ELF-1 (cell line): ENCODE measurements at places on chromosomes 11 and 22.

DNA sequence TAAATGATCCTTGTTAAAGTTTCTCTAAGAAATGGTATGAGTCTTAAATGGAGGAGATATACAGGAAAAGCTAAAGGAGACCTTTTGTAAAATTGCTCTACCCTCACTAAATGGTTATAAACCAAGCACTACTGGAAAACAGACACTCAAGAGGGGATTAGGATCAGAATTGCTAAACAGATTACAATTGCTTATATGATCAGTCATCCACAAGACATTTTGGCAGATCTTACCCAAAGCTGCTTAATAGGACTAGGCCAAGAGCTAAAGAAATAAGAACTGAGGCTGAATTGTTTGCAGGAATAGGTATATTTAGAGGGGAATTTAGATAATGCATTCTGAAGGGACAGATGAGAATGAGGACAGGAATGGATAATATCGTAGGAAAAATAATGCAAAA is 9.5 kb downstream of the HARBI1 start:
- no peak for DNase-seq

- DNase-seq = no peak
Measured at GRCh38 chr22:39900306-39901227, at the start of gene GRAP2. Gene GRAP2, plus strand, starts transcription at chr22:39901084. Its CDS starts 46,023 bp downstream, at chr22:39947107.

- no peak for DNase-seq
Measured at GRCh38 chr22:48373626-48374173, 1454.0 kb downstream of the BRD1 start.

DNA sequence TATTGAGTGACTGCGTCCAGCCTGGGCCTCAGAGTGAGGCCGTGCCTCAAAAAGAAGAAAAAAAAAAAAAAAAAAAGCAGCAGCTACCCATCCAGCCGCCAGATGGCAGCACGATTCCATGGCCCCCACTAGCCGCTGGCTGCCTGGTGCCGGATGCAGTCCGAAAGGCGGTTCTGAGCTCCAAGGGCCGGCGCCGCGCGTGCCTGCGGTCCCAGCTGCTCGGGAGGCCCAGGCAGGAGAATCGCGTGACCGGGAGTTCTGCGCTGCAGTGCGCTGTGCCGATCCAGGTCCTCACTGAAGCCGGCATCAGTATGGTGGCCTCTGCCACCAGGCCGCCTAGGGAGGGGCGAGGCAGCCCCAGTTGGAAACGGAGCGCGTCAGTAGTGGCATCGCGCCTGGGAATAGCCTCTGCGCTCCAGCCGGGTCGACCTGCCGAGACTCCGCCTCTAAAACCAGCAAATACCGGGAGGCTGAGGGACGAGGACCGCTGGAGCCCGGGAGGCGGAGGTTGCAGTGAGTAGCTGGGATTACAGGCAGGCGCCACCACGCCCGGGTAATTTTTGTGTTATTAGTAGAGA is 19.3 kb downstream of the SCARF2 start:
- peak; percentile 90 for DNase-seq

- DNase-seq = no peak
Measured at GRCh38 chr22:35051791-35052190, 14.2 kb upstream of the ISX start.

- peak; percentile 10 for DNase-seq
Measured at GRCh38 chr11:113242767-113243397, 71.5 kb upstream of the TTC12 start.

GRCh38 chr11:8309311-8309710 is 45.6 kb upstream of the LMO1 start:
- no peak for DNase-seq

DNA sequence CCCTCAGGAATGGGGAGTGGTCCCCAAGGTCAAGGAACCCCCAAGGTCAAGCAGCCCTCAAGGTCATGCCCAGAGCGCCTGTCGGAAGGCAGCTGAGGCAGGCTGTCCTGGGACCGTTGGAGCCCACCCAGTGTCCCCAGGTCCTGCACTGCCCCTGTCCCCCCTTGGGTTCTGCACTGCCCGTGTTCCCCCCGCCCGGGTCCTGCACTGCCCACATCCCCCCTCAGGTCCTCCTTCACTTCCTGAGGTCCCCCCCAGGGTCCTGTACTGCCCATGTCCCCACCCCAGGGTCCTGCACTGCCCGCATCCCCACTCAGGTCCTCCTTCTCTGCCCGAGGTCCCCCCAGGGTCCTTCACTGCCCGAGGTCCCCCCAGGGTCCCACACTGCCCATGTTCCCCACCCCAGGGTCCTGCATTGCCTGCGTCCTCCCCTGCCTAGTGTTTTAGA is 1073.0 kb downstream of the BRD1 start:
- DNase-seq = no peak

GRCh38 chr11:95103701-95104100 is 14.1 kb downstream of the ENDOD1 start:
- no peak for DNase-seq

GRCh38 chr22:50270666-50271394 is 650 bp upstream of the MAPK11 start:
- DNase-seq = peak; percentile 87

GRCh38 chr11:24391167-24391566 is 105.7 kb upstream of the LUZP2 start:
- DNase-seq = no peak

DNA sequence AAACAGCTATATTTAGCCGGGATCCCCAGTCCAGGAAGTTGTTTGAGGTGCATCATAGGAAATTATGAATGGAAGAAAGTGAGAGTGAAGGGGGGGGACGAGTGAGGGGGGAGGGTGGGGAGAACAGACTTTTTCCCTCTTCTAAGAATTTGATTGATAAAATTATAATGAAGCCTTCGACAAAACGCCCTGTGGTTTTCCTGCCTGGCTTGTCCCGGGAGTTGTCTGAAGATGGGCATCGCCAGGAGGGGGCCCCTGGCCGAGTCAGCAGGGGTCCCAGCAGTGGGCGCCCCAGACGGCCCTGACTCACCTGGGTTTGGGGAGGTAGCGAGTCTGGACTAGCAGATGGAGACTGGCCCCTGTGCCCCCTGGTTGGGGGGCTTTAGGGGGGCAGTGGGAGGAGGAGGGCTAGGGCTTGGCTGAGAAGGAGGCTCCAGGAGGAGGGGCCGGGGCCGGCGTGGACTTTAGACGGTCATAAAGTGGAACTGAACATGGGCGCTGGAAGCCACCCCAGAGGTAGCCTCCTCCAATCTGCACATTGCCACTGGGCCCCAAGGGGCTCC is 336 bp upstream of the LIF start:
- no peak for DNase-seq

DNA sequence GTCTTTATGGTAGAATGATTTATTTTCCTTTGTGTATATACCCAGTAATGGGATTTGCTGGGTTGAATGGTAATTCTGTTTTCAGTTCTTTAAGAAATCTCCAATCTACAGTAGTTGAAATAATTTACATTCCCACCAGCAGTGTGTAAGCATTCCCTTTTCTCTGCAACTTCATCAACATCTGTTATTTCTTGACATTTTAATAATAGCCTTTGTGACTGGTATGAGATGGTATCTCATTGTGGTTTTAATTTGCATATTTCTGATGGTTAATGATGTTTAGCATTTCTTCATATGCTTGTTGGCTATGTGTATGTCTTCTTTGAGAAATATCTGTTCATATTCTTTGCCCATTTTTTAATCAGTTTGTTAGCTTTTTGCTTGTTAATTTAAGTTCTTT is 901.2 kb downstream of the METTL15 start:
- no peak for DNase-seq

DNA sequence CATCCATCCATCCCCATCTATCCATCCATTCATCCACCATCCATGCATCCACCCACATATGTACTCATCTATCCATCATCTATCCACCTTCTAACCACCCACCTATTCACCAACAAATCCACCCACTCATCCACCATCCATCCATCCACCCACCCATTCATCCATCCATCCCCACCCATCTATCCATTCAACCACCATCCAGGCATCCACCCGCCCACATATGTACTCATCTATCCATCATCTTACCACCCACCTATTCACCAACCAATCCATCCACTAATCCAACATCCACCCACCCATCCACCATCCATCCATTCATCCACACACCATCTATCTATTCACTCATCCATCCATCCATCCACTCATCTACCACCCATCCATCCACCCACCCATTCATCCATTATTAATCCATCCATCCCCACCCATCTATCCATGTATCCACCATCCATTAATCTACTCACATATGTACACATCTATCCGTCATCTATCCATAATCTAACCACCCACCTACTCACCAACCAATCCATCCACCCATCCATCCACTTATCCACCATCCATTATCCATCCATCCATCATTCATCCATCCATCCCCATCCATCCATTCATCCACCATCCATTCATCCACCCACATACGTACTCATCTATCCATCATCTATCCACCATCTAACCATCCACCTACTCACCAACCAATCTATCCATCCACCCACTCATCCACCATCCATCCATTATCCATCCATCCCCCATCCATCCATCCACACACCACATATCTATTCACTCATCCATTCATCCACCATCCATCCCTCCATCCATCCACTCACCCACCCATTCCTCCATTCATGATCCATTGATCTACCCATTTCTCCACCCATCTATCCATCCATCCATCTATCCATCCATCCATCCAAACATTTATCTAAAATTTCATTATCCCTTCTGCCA is 940.0 kb downstream of the BRD1 start:
- no peak for DNase-seq

- peak; percentile 88 for DNase-seq
Measured at GRCh38 chr22:35840302-35840739, 122.6 kb downstream of the APOL5 start.

- DNase-seq = no peak
Measured at GRCh38 chr22:44325718-44326490, 13.2 kb upstream of the SHISAL1 start.

- DNase-seq = peak; percentile 69
Measured at GRCh38 chr11:95108159-95108611, 18.5 kb downstream of the ENDOD1 start.

GRCh38 chr11:67119585-67120391 is 725 bp downstream of the KDM2A start:
- DNase-seq = peak; percentile 37

- no peak for DNase-seq
Measured at GRCh38 chr11:2677127-2677526, 22.7 kb downstream of the KCNQ1OT1 start.

GRCh38 chr22:46273432-46274148 is 5.8 kb downstream of the TTC38 start:
- DNase-seq = no peak

DNA sequence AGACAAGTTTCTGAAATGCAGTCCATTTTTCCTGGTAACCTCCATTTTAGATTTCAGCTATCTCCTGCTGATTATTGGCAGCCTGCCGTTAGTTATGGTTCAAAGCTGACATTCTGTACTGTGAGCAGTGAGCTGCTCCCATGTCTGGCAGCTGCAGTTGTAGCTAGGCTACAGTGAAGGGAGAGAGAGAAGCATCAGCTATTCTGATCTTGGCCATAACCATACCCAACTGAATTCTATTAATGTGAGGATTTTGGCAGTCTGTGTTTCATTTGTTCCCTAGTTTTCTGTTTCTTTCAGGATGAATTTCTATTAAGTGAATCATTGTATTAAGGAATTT is 33.4 kb downstream of the SIK2 start:
- no peak for DNase-seq

DNA sequence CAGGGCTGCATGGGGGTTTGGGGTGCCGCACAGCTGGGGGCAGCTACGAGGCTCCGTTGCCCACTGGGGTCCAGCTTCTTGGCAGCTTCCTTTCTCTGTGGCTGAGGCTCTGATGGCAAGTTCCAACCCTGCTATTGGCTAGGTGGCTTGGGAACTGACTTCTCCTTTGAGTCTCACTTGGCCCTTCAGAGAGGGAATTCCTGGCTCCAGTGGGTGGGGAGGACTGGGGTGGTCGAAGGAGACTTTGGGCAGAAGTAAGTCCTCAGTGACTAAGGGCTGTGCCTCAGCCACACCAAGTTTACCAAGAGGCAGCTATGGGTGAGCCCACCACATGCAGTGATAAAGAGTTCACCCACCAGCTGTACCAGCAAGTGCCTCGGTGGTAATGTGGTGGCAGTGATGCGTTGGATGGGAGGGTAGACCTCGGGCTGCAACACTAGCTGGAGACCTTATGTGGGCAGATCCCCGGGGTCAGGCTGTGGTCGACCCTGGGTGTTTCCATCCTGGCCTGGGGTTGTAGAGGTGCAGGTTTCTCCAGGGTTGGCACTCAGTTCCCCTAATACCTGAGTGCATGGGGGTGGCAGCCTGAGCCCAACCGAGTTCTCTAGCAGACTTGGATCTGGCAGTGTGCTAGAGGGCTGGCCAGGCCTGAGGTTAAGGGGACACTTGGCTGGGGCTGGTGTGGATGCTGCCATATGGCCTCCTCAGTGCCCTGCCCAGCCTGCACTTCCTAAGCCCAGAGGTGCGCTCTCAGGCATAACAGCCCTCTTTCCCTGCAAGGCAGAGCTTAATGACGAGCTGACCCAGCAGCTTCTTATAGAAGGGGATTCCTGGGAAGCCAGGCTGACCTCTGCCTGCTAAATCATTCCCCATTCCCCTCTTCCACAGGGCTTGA is 197.0 kb upstream of the CADM1 start:
- peak; percentile 24 for DNase-seq

GRCh38 chr11:78549624-78550409 is 24.8 kb downstream of the NARS2 start:
- no peak for DNase-seq

GRCh38 chr11:65879617-65880016 is at the start of gene CTSW:
Gene CTSW, plus strand, starts transcription at chr11:65879837. Its CDS starts 18 bp downstream, at chr11:65879855.
- no peak for DNase-seq

GRCh38 chr11:44036811-44037657 is 10.7 kb upstream of the ACCSL start:
- DNase-seq = peak; percentile 91

DNA sequence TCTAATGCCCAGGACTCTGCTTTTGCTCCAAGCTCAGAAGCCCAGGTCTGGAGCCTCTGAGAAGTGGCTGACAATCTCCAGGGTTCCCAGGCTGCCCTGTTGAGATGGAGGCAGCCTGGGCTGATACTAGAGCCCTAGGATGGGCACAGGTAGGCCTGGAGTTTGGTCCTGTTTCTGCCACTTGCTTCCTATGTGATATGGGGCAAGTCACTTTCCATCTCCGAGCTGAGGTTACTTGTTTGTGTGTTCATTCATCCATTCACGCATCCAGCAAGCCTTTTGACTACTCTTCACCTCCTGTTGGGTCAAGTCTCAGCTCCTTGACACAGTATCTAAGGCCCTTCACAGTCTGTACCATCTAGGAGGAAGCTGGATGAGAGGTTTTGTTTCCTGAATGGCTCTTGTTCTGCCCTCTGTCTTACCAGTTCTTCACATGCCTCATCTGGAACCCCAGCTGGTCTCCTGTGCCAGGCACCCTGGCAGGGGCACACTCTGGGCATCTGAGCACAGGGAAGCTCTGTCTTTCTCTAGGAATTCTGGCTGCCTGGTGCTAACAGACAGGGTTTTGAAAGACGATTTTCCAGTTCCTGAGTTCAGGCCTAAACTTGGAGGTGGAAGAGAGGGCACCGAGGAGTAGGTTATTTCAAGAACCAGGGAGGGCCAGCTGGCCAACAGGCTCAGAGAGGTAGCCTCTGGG is 53.2 kb upstream of the AMPD3 start:
- no peak for DNase-seq

- no peak for DNase-seq
Measured at GRCh38 chr22:17838180-17838865, 64.1 kb upstream of the BID start.

- no peak for DNase-seq
Measured at GRCh38 chr11:110855191-110855590, 143.0 kb upstream of the ARHGAP20 start.

GRCh38 chr11:125494974-125495725 is 915 bp downstream of the FEZ1 start:
- DNase-seq = peak; percentile 54

GRCh38 chr11:120310870-120311269 is 14.2 kb upstream of the TLCD5 start:
- no peak for DNase-seq

GRCh38 chr11:64409707-64410403 is 50.9 kb downstream of the RPS6KA4 start:
- no peak for DNase-seq
